ENCODE measurements at places on chromosomes 12 and 14.

DNA sequence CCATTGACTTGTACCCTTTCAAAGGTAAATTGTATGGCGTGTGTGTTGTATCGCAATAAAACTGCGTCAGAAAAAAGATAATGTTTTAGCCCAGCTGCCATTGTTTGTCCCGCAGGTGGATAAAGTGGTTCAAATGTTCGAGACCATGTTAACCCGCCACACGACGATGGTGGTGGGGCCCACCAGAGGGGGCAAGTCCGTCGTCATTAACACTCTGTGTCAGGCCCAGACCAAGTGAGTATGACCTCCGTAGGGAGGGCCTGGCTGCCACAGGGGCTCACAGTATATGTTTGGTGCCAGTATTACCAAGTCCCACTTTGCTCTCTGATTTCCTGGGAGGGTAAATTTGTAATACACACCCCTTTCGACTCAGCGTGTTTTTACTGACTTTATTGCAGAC lies 96.9 kb downstream of the DNAH10 start:
- DNase-seq = no peak

DNA sequence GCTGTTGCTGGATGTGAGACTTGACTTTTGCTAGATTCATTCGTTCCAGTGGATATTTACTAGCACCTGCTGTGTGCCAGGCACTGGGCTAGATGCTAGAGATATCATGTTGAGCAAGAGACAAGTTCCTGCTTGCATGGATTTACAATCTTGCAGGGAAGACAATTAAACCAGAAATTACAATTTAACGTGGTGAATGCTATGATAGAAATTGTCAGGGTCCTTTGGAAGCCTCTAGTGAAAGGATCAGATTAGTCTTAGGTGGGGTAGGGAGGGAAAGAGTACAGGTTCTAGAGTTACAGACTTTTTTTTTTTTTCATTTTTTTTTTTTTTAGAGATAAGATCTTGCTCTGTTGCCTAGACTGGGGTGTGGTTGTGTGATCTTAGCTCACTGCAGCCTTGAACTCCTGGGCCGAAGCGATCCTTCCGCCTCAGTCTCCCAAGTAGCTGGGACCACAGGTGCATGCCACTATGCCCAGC lies 36.7 kb downstream of the SPATS2 start:
- no peak for DNase-seq

GRCh38 chr14:69710378-69710777 lies 56.6 kb upstream of the SRSF5 start:
- DNase-seq = no peak

GRCh38 chr12:115140981-115141655 lies 457.1 kb upstream of the TBX3 start:
- no peak for DNase-seq

- no peak for DNase-seq
These were observed 10.9 kb downstream of the PLEKHD1 start for GRCh38 chr14:69495341-69495921.

GRCh38 chr14:93115821-93116675 lies at the start of gene ITPK1:
Gene ITPK1 (minus strand): TSS chr14:93115925. CDS start chr14:93115163, 762 bp downstream.
- peak; percentile 11 for DNase-seq

GRCh38 chr14:61953602-61954001 lies 191.4 kb downstream of the SNAPC1 start:
- DNase-seq = no peak

DNA sequence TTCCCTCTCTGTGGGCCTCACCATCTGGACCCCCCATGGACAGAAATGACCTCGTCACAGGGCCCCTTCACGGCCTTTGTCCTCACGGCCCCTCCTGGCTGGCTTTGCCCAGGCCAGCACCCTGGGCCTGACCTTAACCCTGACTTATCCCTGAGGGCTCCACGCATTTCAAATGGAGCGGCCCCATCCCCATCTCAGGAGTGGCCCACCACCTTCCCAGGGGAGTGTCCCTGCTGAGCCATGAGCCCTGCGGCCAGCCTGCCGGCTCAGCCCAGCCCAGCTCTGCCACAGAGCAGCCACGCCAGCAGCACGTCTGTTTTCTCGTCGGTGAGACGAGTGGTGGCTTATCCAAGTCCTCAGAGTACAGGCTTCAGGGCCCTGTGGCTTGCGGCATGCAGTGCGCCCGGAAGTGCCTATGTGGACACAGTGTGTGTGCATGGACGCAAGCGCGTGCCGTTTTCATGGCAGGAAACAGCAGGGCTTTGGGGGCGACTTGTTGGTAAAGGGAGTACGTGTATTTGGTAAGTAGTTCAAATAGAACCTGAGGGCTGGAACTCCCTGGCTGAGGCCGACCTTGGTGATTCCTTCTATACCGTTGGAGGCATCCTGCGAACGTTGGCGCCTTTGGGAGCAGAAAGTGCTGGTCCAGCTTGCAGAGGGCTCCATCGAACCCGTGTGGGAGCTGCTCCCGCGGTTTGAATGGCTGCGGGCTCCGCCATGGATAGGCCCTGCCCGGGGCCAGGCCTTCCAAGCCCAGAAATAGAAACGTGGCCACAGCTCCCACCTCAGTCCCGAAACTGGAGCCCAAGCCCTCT lies 52.1 kb downstream of the LRCOL1 start:
- no peak for DNase-seq

DNA sequence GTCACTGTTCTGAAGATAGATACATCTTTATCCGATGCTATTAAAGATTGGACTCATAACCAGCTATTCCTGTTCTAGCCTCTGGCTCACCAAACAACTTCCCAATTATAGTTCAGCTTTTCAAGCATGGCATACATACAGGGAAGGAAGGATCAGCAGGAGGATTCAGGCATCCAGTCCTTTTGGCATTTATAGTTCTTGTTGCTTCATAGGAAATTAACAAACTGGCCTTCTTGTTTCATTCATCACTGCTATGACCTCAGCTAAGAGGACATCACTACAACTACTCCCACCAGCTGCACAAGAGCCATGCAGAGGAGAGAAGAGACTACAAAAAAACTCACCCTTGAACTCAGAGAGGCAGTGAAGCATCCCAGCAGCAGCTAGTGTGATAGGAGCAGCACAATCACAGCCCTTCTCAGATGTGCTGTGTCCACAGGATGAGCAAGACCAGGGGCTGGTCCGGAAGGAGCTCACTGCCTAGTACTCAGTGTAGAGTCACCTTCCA lies 100.5 kb downstream of the SPTSSA start:
- DNase-seq = no peak

- DNase-seq = no peak
These were observed 39.5 kb downstream of the STXBP6 start for GRCh38 chr14:25010471-25010870.

GRCh38 chr14:21525571-21525961 lies 580 bp downstream of the SALL2 start:
- no peak for DNase-seq

- DNase-seq = no peak
These were observed 25.1 kb downstream of the ACVR1B start for GRCh38 chr12:51976376-51977160.

- DNase-seq = no peak
These were observed 32.7 kb downstream of the PARP2 start for GRCh38 chr14:20376071-20376588.

DNA sequence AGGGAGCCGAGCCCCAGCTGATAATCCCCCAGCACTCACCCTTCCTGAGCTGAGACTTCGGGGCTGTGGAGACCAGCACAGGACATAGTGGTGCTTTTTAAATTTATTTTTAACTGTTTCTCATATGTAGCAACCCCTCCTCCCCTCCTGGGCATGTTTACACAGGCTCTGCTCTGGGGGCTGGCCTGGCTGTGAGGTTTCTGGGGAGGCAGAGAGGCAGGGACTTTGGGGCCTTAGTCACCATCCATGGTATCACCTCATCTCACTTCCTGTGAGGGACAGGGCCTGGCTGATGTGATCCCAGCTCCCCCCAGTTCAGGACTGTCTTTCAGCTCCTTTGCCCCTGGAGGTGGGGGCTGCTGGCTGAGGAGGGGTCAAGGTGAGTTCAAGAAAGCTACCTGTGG lies 20.4 kb downstream of the VASH1 start:
- no peak for DNase-seq

GRCh38 chr14:101823066-101823465 lies 61.6 kb downstream of the PPP2R5C start:
- DNase-seq = no peak

- no peak for DNase-seq
These were observed 88.9 kb downstream of the ESRRB start for GRCh38 chr14:76464856-76465255.

- no peak for DNase-seq
These were observed 453.9 kb downstream of the FUT8 start for GRCh38 chr14:65866448-65866847.

GRCh38 chr12:9763025-9763424 lies 2.3 kb upstream of the CD69 start:
- DNase-seq = no peak

GRCh38 chr12:48109424-48109823 lies 3.5 kb upstream of the SENP1 start:
- no peak for DNase-seq

DNA sequence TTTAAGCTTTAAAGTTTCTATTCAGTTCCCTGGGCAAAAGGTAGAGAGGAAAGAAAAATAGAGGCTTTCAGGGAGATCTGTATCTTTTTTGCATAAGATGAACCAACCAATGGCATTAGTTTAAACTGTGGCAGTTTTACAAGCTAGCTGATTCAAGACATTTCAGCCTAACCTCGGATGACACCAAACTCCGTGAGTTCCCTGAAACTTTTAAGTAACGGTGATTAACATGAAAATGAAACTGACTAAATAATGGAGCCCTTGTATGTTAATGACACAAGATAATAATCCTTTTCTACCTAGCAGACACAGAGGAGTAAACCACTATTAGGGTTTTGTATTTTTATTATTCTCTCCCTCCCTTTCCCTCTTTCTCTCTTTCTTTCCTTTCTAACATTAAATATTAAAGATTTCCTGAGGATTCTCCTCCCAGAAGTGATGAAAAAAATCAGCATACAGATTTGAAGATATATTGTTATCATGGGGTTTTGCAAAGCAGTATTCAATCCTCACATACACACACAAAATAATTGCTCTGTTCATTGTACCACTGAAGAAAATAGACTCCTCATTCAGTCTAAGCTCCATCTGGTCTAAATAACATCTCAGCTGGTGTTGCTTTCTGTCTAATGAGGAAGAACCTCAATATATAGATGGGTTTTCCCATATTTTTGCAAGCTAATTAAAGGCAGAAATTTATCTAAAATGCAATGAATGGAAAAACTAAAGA lies 483.8 kb downstream of the NOVA1 start:
- DNase-seq = no peak

DNA sequence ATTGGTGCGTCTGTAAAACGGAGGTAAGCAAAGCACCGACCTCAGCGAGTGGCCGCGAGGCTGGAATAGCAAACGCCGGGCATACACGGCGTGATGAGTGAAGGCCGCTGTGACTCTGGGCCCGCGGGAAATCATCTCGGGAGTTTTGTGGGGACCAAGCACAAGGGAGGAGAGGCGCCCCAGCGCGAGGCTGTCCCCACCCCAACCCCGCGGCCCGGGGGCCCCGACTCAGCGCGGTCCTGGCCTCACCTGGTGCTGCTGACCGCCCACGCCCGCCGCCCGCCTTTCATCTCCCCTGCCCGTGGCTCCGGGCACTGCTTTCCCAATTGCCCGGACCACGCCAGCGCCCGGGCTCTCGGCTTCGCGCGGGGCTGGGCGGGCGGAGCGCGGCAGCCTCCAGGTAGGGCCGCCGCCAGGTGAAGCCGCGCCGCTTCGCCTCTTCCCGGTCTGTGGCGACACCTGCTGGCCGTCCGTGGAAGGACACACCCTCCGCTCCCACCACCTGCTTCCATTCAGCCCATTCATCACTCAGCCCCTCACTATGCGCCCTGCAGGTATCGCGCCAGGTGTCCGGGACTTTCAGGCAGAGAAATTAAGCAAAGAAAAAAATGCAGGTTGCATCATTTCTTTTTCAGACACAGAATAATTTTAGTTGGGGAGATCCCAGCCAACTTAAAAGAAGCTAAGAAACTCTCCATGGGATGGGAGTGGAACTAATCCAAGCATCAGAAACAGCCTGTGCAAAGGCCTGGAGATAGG lies 360.4 kb downstream of the MED13L start:
- peak; percentile 30 for DNase-seq

- DNase-seq = no peak
These were observed 274.7 kb downstream of the TTC6 start for GRCh38 chr14:37870170-37870569.

DNA sequence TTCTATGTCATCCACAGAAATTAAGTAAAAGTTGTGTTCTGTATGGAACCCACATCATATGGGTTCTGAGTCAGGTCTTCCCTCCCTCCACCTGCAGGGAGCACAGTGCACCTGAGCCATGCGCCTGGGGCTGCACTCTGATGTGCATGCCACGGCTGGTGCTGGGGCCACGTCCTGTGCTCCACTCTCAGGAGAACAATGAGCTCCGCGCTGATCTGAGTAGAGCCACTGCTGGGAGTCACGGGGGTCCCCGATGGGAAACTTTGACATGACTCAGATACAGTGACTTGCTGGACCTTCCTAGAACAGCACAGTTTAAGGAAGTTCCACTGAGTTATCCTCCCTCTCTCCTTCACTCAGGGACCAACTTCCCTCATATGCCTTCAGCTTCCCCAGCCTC lies 683.4 kb downstream of the TMEM121 start:
- no peak for DNase-seq

DNA sequence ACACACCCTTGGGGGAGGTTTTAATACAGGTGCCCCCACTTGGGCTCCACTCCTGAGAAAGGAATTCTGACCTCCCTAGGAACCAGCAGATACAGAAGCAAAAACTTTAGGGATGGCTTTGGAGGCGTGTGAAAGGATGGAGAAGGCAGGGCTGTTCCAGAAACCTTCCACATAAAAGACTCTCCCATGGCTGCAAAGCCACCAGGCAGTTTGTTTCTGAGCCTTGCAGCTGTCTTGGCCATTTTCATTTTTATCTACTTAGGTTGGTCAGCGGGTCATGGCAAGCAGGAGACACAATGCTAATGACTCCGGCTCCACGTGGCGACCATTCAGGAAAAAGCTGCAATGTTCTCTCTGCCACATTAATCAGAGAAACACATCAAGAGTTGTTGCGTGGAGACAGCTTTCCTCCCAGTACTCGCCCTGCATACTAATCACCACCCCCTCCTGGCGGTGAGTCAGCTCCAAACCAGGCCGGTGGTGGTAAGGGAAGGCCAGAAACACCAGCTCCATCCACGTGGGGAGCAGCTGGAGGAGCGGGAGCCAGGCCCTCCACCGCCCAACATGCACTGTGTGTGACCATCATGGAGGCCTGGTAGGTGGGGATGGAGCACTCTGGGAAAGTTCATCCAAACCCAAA lies 30.9 kb upstream of the IRF2BPL start:
- no peak for DNase-seq

DNA sequence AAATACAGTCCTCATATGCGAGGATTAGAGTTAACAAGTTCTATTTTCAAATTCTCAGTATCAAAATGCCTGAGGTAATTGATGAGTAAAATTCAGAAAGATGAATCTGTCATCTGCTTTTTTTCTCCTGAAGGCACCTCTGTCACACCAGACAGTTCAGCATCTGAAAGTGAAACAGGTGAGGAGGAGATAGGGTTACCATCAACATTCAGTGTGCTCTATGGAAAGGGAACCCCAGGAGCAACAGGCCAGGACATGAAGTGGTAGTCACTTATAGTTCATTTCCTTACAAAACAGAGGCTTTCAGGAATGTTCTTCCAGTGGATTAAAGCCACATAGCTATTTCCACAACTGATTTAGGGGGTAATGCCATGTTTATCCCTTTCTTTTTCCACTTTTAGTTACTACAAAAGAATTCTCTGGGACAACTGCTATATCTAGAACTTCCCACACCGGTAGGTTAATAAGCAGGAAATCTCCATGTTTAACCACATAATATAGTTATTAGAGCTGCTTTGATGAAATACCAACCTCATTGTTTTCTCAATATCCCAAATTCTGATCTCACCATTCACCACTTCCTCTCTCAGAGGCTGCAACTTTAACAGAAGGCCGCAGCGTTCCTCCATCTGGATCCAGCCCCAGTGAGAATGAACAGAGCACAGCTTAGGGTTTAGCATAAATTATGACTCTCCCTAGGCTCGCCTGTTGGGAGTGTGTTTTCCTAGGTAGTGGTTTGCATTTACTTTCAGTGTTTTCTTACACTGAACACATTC lies 177.0 kb upstream of the CNTN1 start:
- no peak for DNase-seq
